ENCODE measurements at places on chromosomes 4 and X. TPM values are rescaled to one million over a fixed set of nuclear protein-coding genes. Genes with fewer than 3 reads are reported as not detected.

GRCh38 chr4:92600638-92601037 is 296.9 kb downstream of the GRID2 start:
- DNase-seq = no peak

DNA sequence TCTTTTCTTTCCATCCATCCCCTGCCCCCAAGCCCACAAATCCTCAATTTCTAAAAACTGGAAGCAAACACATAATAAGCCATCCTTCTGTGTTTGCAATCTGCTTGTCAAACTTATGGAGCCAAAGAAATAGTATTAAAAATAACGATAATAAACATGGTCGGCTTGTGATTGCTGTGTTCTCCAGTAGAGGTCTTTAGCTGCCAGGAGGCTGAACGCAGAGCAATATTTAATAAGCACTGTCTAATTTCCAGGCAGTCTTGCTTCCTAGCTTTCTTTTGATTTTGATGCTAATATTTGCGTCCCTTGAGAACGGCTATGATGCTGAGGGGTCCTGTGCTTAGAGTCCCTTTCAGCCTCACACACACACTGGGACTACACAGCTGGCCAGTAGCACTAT is 3.2 kb upstream of the HELT start:
- no peak for DNase-seq

Gene MTNR1A
- not detected for total RNA-seq

Gene SSX2B
- total RNA-seq = not detected

GRCh38 chrX:111131572-111131971 is 35.6 kb downstream of the PAK3 start:
- DNase-seq = no peak

Gene PLXNB3
- 0.10 TPM for total RNA-seq

Gene F8A3
- total RNA-seq = 6.8 TPM

- no peak for DNase-seq
Observed at GRCh38 chr4:63898961-63899360, 510.3 kb downstream of the TECRL start.

Gene FAT4
- total RNA-seq = 4.1 TPM

DNA sequence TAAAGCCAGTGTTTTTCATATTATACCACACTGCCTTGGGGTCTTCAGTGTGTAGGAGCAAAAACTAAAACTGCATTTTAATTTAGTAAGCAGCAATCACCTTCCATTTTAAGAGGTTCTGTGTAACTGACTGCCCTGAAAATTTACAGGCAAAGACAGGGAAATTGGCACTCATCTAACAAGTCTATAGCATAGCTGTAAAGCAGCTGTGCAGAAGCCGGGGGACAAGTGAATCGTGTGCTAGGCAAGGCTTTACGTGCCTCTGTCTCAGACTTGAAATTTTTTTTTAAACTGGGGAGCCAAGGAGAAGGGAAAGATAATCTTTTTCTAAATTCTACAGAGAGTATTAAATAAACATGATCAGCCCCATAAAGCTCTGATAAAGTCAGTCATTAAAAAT is 39.7 kb downstream of the TSPAN5 start:
- no peak for DNase-seq

GRCh38 chrX:7316887-7317286 is 168.9 kb upstream of the PUDP start:
- DNase-seq = no peak

GRCh38 chrX:138847930-138848329 is 136.4 kb upstream of the FGF13 start:
- no peak for DNase-seq

Gene UCP1
- not detected for total RNA-seq

DNA sequence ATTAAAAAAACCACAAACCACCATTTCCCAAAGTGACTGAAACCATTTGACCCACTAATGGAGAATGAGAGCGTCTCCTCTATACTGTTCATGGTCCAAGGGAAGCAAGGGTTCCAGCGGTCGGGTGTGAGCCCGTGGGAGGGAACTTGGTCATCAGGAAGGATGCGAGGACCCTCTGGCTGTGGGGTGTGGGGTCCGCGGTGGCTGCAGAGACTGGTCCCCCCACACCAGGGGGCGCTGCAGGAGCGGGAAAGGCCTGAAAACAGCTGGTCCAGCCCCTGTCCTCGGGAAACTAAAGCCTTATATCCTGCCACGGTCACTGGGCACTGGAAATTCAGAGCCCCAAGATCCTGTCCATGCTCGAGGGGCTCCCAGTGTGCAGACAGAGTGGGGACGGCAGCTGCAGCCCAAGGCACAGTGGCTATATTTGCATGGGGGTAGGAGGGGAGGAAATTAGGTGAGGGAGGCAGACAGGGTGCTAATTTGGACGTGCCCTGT is 4.3 kb downstream of the BLOC1S4 start:
- DNase-seq = peak; percentile 57

Gene CDKL2
- total RNA-seq = not detected

Measured in gastrocnemius medialis (tissue), 4 donors.